ENCODE measurements at places on chromosomes 5 and 9.

DNA sequence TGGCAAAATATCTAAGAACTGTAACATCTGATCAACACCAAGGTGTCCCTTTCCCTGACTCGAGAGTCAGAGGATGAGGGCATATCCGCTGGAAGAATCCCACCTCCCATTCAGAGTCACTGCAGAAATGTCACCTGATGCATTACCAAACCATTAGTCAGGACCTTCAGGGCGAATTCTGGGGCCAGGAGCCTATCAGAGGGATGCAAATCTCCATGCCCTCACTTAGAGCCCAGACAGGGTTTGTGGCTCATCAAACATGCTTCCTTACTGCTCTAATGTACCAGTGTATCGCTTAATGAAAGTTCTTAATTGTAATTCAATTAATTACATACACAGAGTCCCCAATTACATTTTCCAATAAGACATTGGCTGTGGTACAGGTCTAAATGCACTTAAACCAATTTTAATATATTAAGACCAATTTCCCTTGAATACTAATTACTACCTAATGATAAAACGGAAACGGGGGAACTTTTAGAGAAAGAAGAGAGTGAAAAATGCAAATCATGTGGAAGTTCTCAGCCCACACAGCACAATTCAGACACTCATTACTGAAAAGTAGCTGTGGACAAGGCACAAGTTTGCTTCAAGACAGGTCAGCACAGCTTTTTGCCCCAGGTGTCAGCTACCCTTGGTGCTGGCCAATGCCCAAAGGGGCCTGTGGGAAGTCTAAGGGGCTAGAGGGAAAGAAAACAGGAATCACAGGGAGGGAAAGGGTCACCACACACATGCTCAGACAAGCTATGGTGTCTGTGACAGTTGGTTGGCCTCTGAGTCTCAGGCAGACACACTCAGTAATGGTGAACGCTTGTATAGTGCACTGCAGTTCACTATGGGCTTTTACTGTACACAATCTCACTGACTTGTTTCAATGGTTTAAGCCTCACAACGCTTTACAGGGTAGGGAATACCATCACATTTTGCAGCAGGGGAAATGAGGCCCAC, 211.6 kb downstream of the MAPKAP1 start:
- no peak for DNase-seq

DNA sequence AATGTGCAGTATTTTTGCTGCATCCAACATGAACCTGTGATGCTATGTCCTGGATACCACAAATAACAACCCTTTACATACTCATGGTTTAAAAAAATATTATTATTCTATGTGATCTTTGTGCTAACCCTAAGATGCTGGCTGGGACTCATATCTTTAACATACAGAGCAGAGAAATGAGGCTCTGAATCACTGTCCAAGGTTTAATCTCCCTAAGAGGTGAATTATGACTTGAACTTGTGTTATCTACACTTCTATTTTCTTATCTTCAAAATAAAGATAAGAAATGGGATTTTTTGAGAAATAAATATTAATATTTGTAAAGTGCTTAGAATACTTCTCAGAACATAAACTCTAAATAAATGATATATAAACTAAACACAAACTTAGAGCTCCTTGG, 68.8 kb upstream of the GRIA1 start:
- DNase-seq: no peak

DNA sequence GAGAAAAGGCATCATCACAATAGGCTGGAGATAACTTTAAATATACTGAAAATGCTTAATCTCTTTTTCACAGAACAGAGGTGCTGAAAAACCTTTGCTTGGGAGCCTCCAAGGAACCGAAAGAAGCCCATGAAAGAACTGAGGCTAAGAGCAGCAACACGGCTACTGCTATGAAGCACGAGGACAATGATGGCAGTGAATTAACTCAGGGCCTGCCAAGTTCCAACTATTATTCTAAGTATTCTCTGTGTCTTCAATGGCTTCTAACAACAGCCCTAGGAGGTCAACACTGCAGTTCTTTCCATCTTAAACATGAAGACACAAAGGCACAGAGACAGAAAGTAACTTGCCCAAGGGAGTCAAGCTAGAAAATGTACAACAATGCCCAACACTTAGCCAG, 293.0 kb upstream of the DAP start:
- no peak for DNase-seq

DNA sequence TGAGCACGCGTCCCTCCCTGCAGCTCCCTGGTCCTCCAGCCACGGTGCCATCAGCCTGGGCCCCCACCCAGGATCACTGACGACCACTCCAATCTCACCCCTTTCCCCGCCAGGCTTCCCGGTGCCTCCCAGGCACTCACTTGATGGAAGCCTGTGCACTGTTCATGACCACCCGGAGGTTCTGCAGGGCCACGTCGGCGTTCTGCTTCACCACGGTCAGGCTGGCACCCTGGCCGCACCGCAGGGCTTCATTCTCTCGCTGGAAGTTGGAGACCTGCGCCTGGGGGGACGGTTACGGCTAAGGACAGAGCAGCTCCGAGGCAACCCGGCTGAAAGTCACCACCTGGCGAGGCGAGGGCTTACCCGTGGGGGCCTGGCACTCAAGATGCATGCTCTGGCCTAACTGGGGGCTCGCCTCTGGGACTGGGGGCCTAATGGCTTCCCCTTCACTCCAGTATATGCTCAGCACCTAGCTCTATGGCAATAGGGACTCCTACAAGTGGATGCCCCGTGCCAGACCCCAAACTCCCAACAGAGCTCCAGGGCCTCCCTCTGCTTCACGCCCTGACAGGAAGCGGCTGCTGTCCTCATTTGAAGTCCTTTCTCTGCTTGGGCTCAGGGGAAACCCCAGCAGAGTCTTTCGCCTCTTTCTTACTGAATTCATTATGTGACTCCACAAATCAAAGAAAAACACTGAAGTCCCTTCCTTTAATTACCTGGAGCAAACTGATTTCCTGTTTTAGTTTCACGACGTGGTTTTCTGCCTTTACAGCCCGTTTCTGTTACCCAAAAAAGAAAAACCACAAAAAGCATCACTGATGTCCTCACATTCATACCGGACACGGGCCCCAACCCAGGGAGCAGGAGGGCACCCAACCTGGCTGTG, 4.2 kb upstream of the SNAPC4 start:
- DNase-seq: peak; percentile 81

GRCh38 chr5:21121213-21121612, 1133.2 kb upstream of the CDH18 start:
- no peak for DNase-seq

DNA sequence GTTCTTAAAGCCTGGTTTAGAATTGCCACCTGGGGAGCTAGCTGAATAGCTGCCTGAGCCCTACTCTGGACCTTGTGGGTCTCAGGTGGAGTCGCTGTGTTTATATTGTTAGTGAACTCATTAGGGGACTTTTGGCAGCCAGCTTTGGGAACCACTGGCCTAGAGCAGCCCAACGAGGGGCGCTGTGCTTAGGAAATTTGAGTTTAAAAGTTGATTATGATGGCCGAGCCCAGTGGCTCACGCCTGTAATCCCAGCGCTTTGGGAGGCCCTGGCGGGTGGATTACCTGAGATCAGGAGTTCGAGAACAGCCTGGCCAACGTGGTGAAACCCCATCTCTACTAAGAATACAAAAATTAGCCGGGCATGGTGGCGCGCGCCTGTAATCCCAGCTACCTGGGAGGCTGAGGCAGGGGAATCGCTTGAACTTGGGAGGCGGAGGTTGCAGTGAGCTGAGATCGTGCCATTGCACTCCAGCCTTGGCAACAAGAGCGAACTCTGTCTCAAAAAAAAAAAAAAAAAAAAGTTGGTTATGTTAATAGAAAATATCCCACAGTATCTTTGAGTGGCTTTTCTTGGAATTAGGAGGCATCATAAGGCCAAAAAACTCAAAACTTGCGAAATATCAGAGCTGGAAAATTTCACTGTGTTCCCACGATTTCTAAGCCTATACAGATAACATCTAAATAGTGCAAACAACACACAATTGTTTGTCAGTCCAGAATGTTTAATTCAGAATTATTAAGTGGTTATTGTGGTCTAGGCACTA, 809 bp downstream of the MCCC2 start:
- peak; percentile 35 for DNase-seq

- DNase-seq: no peak
Measured at GRCh38 chr5:170238456-170239196, 5.8 kb downstream of the C5orf58 start.

- no peak for DNase-seq
Measured at GRCh38 chr9:104838958-104839357, 75.0 kb downstream of the NIPSNAP3B start.

- DNase-seq: no peak
Measured at GRCh38 chr5:22053195-22053594, 799.9 kb downstream of the CDH12 start.

- peak; percentile 74 for DNase-seq
Measured at GRCh38 chr5:73201547-73202513, 28.8 kb downstream of the TMEM174 start.

- no peak for DNase-seq
Measured at GRCh38 chr5:72363166-72363802, 43.1 kb downstream of the PTCD2 start.

DNA sequence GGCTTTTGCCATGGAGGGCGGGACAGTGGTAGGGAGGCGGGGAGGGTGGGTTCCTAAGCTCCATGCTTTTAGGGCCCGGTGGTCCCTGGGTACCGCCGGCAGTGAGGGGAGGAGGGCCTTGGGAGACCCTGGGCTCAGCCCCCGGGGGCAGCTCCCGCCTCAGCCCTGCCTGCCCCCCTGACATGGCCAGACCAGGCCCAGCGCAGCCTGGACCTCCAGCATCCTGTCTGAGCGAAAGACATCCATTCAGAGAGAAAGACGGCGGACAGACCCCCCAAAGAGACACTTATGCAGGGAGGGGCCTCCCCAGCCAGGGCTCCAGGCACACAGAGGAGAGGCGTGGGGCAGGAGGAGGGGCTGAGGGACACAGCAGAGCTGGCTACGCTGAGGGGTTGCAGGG, 45.3 kb downstream of the KCNT1 start:
- DNase-seq: no peak

- peak; percentile 36 for DNase-seq
Measured at GRCh38 chr5:66440202-66440680, 156.0 kb upstream of the MAST4 start.

DNA sequence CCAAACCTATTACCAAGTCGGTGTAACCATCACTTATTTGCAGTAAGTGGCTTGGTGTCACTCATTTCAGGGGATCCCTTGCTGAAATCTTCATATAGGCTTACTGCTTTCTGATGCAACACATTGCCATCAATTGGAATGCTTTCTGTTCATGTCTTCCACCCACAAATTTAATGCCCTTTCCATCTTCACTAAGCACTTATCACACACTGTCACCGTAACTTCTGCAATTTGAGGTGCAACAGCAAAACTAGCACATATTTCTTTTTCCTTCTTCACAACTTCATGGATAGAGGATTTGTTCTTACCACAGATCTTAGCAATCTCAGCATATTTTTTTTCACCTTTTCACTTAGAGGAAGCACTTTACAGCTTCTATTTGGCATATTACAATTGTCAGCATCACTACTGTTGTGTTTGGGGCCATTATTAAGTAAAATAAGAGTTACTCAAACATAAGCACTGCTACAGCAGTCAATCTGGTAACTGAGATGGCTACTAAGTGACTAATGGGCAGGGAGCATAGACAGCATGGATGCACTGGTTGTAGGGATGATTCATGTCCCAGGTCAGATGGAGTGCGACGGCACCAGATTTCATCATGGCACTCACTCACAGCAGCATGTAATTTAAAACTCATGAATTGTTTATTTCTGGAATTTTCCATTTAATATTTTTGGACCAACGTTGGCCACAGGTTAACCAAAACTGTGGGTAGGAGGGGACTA, 70.1 kb downstream of the PIP5K1B start:
- DNase-seq: no peak

DNA sequence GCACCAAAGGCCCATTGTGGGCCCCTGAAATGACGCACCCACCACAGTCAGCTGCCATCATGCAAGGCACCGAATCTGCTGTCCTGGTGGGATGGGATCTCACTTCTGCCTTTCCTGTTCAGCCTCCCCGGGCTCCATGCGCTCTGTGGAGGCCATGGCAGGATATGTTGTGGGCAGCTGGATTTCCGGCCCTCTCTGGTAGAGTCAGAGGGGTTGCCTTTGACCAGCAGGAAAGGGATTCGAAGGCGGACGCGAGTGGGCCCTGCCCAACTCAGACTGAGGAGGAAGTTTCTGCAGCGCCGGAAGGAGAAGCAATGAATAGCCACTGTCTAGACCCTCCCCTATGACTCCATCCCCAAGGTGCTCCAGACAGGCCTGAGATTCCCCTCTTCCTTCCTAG, 35.5 kb downstream of the GADD45G start:
- DNase-seq: no peak

GRCh38 chr5:67003685-67003934, 193.0 kb downstream of the CD180 start:
- DNase-seq: no peak

DNA sequence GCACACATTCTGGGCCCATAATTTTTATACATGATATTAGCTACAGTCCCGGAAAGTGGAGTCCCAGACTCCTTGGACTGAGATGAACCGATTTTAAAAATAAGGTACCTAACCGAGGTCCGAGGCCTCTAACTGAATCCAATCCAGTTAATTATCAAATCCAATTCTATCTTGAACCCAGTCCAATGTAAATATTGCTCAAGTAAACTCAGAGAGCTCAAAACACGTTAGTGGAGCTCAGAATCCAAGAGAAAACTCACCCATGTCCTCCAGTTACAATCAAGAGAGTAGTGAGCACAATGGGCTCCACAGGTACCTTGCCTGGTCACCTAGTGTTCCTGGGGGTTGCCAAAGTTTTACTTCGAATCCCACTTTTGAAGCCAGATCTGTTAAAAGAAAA, 37.9 kb upstream of the DIRAS2 start:
- no peak for DNase-seq

GRCh38 chr5:81837667-81838306, 86.9 kb upstream of the SSBP2 start:
- no peak for DNase-seq

- DNase-seq: peak; percentile 74
Measured at GRCh38 chr9:21031091-21031807, at the start of gene HACD4. HACD4 (minus strand) TSS chr9:21031640; CDS start chr9:21031590, 50 bp downstream.

DNA sequence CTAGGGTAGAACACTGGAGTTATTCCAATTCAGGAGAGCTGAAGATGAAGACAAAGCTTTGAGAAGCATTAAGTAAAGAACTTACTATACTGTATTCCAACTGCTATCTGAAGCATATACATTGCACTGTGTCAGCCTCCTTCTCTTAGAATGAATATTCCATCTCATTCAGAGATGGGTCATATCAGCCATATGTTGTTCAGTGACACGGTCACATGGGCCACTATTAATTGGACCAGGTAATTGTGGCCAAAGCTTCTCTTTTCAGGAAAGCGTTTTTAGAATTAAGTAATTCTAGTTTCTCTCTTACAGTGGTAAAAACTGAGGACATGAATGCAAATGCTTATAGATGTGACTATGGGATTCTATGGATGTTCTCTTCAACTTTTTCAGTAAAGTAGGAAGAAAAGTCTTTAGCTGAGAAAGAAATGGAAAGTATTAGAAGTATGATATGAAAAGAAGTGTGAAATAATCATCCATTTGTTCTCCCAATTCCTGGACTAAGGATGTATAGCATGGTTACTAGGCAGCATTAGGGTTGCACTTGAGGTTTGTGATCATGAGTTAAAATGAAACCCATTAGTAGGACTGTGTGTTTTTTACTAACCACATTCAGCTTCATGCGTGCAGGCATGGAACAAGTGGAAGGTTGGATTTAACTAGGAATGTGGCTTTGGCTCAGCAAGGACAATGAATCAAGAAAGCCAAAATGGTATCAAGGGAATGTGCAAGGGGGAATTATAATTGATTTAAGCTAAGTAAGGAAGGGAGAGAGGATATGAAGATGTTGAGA, 40.9 kb downstream of the CETN3 start:
- DNase-seq: no peak

Measured in activated CD8-positive, alpha-beta T cell treated with anti-CD3 and anti-CD28 coated beads for 36 hours (primary cell).